ENCODE measurements at places on chromosomes 6 and 20. TPM values are rescaled to one million over a fixed set of nuclear protein-coding genes. Genes with fewer than 3 reads are reported as not detected.

- DNase-seq, result no peak
Observed at GRCh38 chr20:58402827-58403226, 13.8 kb downstream of the VAPB start.

SEMG1 gene
- total RNA-seq, result 4.5 TPM

DNA sequence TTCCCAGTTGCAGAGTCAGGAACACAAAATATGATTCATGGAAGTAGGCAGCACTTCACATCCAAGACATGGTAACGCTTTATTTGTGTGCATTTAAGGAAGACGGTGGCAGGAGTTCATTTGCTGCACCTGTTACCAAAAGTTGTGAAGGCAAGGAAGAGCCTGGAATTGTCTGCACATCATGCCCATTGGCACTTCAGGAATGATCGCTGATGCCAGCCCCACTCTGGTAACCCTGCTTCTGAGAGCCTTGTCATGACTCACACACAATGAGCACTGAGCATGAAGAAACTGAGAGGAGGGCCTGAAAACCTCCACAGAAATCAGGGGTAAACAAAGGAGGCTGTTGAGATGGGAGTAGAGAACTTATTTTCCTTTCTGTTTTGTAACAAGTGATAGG lies 181.1 kb downstream of the RPS12 start:
- DNase-seq, result no peak

DNA sequence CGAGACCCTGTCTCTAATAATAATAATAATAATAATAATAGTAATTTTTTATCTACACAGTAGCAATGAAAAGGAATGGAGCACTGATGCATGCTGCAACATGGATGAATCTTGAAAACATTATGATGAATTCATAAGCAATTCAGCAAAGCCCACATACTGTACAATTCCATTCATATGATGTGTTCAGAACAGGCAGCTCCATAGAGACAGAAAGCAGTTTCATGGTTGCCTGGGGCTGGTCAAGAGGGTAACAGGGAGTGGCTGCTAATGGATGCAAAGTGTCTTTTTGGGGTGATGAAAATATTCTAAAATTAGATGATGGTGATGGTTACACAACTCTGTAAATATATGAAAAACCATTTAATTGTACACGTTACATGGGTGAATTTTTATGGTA lies 43.6 kb downstream of the SLC24A3 start:
- DNase-seq, result no peak

GRCh38 chr6:118325220-118325860 lies 222.8 kb upstream of the PLN start:
- no peak for DNase-seq

DNA sequence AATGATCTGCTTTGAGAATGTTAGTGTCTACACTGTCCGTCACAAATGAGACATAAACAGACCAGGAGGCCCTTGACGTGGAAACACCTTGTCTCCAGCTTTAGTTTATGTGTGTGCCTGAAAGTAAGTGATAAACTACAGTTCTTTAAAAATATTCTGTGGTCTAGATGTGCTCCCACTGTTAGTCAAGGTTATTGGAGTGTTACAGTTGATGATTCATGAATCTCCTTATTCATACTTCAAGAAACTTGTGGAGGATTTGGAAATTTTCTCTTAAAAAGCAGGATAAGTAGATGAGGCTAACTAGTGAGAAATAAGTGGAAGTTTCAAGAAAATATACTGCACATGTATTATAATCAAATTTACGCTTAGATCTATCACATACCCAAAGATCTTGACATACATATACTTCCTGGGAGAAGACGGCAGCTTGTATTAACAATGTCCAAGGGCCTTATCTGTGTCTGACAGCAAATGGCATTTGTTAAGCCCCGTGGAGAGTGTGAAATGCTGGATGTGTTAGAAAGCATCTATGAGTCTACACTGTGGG lies 90.5 kb upstream of the MBOAT1 start:
- no peak for DNase-seq

GRCh38 chr20:8126841-8127378 lies 5.2 kb upstream of the PLCB1 start:
- no peak for DNase-seq

PRR18 gene
- 0.23 TPM for total RNA-seq

DNA sequence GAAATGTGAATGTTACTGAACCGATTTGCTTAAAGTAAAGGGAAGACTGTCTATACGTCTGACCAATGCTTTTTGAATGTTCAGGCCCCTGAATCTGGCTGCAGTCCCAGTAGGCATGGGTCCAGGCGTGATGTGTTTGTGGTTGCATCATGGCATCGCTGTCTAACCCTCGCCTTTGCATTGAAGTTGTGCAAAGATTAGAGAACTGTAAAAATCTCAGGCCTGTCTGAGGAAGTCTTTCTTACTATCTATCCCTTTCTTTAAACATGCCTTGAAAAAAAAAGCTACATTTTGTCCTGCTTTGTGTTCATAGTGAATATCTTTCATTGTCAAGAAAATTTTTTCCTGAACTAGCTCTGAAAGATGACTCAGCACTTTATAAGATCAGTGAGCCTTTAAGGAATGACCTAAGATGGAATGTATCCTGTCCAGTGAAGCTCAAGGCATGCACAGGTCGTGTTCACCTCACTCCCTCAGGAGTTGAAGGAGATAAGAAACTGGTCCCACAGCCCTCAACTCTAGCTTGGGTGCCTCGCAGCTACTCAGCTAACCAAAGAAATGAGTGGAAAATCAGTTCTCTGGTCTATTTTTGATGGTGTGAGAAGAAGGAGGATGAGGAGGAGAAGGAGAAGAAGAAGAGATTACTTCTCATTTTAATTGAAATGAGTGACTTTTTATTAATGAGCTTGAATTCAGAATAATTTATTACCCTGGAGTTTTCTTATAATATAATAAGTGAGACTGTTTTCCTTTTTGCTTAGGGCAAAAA lies 48.6 kb downstream of the TPD52L1 start:
- DNase-seq, result no peak

DNA sequence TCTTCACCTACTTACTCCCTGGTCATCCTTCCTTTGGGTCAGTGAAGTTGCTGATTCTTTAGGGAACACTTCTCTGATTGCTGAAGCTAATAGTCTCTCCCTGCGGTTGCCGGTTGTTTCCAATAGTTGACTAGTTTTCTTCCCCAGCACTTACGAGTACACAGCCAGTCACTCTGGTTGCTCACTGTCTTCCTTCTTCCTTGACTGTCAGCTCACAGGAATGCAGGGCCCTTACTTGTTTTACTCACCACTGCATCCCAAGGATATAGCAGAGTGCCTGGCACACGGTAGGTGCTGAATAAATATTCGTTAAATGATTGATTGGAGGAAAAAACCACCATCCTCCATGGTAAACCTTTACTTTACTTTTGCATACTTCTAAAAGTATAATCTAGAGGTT lies 345.0 kb downstream of the QKI start:
- no peak for DNase-seq

ZFP57 gene
- 1.2 TPM for total RNA-seq

TP53TG5 gene
- not detected for total RNA-seq

MDFI gene
- 38.5 TPM for total RNA-seq

LGSN gene
- total RNA-seq, result 0.19 TPM

SLC22A3 gene
- 2.7 TPM for total RNA-seq

DNA sequence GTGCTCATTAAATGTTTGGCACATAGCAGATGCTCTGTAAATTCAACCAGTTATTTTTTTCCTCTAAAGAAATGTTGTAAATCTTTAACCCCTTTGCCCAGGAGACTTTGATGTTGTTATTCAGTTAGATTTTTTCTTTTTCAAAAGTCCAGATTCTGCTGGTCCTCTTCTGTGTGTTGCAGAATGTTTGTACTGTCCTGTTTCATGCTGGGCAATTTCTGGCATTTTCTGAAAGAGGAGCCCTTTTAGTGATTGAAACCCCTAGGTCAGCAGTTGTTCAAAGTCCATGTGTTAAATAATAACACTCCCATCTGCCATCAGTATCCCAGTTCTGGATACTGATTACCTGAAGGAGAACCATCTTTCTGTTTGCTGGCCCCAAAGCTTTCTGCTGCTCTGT lies 1.3 kb upstream of the SLC17A1 start:
- DNase-seq, result no peak

DNA sequence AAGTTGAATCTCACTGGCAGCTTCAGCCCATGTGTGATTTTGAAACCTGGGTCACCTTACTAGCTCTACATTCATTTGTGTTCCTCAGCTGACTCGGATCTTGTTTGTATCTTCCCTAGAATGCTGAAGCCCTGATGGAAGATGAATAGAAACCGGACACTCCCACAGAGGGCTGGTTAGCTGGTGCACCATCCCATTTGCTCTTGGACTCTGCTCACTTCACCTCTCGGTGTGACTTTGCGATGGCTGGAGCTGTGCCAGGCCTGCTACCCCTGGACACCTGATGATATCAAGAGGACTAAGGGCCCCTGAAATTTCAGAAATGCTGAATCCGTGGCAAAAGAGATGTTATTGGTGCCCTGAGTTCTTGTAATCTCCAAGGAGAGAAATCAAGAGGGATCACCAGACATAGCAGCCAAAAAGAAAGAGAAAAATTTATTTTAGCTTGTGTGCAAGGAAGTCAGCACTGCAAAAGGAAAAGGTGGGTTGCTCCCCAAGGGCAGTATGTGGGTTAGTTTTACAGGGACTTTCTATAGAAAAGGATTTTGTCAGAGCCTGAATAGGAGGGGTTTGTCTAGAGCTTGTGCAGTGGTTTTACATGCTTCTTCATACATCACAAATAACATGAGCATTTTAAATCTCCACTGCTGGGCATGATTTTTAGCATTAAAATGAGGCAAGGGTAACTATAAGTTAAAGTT lies 426.3 kb upstream of the NOX3 start:
- no peak for DNase-seq

GRCh38 chr6:44016131-44016870 lies 111.0 kb downstream of the MRPL14 start:
- DNase-seq, result no peak

- DNase-seq, result no peak
Observed at GRCh38 chr20:57743450-57744095, 33.8 kb upstream of the PMEPA1 start.

PRL gene
- not detected for total RNA-seq

OR12D3 gene
- total RNA-seq, result not detected

DNA sequence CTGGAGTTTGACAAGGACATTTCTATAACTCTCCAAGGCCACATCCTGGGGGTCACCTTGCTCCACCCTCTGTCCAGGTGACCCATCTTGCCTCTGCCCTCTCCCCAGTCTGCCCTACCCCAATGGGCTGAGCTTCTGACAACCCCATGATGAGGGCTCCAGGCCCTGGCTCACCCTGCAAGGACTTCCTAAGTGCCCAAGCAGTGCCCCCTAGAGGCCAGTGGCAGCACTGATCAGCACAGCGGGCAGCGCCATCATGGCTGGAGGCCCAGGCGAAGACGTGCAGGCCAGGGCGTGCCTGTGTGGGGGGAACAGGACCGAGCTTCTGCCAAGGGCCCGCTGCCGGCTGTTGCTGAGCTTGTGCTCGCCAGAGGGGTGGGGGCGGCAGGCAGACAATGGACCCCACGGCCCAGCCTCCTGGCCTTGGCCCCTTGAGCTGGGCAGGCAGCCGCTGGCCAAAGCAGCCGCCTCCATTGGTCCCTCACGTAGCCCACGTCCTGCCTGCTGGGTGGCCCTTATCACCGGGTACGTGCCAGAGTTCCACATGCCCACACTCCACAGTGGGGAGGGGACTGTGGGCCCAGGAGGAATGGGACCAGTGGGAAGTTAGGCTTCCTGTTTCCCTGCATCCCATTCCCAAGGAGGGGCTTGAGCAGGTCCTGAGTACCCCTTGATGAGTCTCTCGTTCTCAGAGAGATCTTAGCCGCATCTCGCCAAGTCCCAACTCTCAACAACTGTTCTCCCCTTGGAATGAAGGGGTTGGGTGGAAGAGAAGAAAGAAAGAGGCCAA lies 64.3 kb downstream of the MRPL14 start:
- DNase-seq, result no peak

GRCh38 chr20:37096415-37097041 lies 731 bp upstream of the RBL1 start:
- DNase-seq, result no peak
